ENCODE measurements at places on chromosomes 6 and 20. TPM values are rescaled to one million over a fixed set of nuclear protein-coding genes. Genes with fewer than 3 reads are reported as not detected.
A peak's percentile ranks its signal among the peaks of the same experiment; 100 is the strongest.

GRCh38 chr6:11803591-11803971 is 25.0 kb upstream of the ADTRP start:
- DNase-seq: no peak

DNA sequence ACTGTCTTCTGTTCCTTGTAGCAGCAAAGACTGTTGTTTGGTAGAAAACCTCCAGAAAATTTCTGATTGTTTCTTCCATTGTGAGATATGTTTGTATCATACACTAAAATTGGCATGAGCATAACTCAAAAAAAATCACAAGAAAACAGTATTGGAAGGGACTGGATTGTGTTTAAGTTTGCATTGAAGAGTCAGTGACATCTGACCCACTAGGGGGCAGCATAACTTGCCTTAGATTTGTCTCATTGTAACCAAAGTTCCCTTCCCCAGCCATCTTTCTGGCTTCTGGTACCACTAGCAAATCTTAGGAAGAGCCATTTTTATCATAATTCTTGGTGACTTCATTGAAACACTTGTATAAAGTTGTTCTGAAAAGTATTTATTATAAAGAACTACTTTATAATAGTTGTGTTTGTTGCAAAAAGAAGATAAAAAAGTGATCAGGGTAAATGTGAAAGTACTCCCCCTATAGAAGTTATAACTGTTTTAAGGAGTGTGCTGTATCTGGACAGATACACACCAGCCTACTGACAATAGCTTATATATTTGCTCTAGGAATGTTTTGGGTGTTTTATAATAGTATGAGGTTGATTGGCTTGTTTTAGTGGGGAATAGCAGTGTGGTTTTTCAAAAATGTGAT is 7.7 kb downstream of the CSTF1 start:
- DNase-seq: peak; percentile 65

POU5F1 gene
- total RNA-seq: not detected

SLC35F1 gene
- total RNA-seq: not detected

GSTA1 gene
- not detected for total RNA-seq

All from CD4-positive, alpha-beta memory T cell (primary cell).